ENCODE measurements at places on chromosomes 5 and 9.

DNA sequence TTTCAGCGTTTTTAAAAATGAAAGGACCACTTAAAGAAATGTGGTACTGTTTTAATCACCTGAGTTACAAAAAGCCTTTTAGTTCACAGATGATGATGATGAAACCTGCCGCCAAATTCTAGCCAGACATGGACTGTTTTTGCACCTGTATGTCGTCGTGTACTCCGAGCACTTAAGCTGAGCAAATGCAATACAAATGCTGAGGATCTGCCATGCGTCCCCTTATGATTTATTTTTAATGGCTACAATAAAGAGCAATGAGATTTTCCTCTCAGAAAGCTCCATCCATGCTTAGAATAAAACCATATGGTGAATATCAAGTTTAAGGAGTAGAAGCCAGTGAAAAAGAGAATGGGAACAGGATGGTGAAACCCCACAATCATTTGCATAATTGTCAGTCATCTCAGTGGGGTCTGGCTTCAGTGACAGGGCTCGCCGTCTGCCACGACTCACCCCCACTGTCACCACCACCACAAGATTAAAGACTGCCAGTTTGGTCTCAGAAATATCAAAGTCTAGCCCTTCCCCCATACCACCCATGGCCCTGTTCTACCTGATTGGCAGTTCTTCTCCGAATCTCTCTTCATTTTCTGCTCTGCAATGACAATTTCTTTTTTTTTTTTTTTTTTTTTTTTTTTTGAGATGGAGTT lies 159.9 kb downstream of the GOLPH3 start:
- no peak for DNase-seq

- no peak for DNase-seq
Observed at GRCh38 chr5:130796902-130797301, 368.2 kb downstream of the HINT1 start.

DNA sequence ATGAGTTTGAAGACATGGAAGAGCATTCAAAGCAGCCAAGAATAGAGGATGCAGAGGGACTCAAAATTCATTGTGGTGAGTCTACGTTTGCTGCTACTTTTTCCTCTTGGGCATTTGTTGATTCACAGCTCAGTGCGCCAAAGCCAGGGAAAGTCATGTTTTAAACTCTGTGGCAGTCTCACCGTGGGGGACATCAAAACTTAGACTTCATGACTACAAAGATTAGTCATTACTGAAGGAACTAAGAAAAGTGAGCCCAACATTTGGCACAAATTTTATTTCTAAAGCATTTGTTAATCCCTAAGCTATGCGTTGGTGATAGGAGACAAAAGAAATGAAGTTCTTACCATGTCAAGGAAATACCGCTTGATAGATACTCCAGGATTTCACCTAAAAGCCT lies 73.7 kb upstream of the MTAP start:
- no peak for DNase-seq

DNA sequence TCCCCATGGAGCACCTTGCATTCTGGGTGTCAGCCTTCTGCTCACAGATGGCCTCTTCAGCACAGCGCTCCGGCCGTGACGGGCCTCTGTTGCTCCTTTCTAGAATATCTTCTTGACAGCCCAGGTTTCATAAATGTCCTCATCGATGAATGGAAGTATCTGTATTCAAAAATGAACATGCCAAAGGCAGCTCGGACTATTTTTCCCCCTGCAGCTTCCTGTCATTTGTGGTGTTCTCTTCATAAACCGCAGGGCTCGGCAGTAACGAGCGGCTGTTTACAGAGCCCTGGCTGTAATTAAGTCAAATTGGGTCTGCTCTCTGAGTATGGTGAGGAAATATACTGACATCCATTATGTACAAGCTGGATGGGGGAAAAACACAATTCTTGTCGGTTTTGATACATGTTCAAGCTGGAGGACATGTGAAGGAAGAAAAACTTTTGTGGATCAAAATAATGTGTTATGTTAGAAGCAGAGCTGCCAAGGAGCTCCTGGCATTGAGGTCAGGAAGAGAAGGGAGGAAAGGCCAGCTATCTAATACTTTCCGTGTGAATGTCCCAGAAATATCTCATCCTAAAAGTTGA lies 154.1 kb upstream of the CD180 start:
- DNase-seq, result peak; percentile 29

DNA sequence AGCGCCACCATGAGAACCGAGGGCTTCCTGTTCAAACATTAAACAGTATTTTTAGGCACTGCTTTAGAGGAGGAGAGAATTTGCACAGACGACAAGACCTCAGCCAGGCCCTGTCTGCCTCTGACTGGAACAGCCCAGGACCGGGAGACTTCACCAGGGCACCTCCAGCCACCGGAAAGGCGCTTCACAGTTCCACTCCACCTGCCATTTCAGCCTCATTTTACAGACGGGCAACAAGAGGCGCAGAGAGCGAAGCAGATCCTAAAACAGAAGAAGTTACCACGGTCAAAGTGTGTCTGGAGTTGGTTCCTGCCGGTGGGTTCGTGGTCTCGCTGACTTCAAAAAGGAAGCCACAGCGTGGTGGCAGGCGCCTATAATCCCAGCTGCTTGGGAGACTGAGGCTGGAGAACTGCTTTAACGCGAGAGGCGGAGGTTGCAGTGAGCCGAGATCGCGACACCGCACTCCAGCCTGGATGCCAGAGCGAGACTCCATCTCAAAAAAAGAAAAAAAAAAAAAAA lies 28.4 kb downstream of the COL23A1 start:
- DNase-seq, result no peak

GRCh38 chr9:14029806-14030374 lies 284.1 kb downstream of the NFIB start:
- DNase-seq, result no peak

DNA sequence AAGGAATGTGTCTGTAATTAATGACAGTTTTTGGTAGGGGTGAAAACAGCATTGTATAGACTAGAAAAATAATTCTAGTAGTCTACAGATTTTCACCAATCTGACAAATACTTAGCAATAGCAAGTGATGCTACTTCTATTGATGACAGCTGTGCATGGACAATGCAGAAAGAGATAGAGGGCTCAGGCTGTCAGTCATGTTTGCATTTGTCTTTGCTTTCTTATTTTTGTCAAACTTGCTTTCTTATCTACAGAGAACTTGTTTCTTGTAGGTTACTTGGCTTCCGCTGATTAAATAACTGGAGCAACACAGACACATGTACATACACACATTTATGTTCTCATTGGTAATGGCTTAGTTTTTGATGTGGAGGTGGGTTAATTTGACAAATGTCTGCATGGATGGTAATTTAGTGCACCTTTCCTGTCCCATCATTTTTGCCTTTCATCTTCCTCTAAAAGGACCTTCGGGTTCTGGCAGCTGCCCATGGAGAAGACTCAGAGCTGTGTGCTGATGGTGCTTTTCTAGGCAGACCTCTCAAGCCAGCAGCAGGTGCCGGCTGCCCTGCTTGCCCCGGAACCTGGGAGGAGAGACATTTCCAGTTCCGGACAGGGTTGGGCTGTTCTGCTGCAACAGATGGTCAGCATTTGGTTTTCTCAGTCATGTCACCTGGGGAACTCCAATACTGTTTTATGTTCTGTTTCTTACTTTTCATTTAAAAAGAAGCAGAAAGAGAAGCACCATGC lies 28.8 kb downstream of the CAMK4 start:
- DNase-seq, result no peak

DNA sequence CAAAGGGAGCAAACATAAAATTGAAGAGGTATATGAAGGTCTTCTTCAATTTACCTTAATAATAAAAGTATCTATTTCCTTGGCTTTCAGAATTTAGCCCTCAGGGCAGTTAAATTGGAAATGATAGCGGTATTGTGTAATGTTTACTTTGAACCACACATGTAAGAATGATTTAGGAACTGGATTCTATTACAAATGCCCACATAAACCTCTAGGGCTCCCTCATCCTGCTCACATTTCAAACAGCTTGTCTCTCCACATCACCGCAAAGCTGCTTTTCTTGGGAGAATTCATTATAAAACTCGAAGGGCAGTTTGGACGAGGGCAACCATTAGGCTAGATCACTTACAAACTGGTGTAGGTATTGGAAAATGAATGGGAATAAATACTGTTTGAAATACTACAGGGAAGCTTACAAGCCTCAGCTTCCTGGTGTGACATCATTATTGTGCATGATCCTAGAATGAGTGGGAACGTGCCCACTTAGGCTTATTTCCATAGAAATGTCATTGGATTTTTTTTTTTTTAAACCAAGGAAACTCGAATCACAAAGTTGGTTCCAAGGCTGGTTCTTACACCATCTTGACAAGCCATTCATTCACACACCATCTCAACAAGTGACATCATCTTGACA lies 47.3 kb downstream of the MTRR start:
- no peak for DNase-seq

- DNase-seq, result no peak
Observed at GRCh38 chr5:61020415-61020814, 75.4 kb downstream of the NDUFAF2 start.

GRCh38 chr5:158302029-158302428 lies 443.1 kb upstream of the CLINT1 start:
- no peak for DNase-seq

DNA sequence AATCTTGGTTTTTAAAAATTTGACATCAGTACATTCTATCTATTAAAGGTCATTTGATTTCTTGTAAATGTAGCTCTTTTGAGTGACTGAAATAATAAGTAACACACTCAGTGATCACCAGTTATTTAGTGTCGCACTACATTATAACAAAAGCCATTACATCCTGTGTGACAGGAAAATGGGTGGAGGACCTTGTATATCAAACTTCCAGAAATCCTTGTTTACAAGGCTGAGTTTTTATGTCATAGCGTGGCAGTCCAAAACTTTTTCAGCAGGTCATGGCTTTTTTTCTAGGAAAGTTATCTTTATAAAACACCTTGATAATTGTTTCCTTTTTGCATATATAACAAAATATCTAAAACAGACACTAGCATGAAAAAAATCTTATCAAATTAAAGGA lies 14.4 kb upstream of the ITGA1 start:
- no peak for DNase-seq

DNA sequence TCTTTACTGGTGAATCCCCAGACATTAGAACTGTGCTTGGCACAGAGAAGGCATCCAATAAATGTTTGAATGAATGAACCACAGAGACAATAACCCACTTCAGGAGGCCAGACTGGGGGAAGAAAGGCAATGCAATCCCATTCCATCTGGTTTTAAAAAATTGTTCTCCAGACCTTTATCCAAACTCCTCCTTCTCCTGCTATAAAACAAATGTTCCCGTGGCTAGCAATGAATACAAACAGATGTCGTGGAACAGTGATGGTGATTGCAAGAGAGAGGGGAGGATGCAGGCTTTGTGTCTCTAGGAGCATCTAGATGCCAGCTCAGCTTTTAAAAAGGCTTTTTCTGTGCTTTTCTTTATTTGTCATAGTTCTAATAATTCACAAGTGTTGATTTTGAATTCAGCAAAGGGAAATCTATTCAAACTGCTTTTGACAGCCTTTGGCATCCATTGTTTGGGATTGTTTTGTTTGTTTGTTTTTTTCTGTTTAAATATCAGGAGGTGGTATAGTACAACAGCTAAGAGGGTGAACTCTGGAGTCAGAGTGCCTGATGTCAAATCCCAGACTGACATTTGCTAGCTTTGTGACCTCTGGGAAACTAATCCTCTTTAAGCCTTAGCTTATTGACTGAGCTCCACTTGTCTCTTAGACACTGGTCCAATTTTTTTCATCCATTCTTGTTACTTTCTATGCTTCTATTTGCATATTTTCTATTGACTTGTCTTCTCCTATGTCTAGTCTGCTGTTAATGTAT lies 59.1 kb downstream of the TNFSF15 start:
- peak; percentile 37 for DNase-seq

DNA sequence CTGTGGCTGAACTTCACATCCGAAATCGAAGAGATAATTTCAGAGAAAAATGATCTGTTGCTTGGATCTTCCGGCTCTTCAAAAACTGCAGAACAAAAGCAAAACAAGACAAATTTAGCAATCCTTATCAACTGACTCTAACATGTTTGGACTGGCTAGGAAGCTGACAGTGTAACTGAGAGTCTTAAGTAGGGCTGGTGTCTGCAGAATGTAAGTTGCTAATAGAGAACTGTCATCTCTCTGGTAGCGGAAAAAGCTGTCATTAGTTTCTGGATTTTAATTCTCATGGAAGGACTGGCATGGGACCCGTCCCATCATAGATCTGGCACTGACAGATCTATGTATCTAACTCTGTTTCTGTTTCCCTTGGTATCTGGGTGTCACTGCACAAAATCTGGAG lies 84.4 kb upstream of the GPR151 start:
- DNase-seq, result no peak

DNA sequence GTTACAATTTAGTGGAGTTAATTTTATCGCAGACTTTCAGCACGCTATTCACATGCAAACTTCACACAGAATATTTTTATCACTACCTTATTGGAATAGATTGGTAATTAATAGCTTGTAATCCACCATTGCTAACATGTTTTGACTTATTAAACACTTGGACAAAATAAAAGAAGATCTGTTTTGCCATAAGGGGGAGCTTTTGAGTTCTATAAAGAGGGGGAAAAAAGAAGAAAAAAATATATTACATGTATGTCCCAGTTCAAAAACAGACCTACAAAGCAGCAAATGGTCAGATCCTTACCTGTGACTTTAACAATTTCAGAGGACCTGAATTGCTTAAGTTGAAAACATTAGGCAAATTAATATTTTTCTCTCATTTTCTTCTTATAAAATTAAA lies 1.2 kb upstream of the PAPPA start:
- no peak for DNase-seq

DNA sequence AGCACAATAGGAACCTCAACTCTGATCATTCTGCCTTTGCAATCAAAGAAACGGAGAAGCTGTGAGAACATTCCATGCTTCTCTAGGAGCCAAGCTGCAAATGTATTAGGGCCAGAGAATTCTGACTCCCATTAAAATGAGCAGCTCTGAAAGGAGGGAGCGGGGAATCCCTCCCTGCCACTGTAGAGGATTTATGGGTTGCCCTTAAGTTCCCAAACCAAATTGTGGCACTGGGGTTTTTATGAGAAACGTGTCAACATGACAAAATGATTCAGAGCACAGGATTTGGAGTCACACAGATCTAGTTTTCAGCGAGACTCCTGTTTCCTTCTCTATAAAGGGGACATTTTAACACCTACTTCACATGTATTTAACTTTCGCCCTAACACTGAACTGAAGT lies 1.8 kb downstream of the IL6ST start:
- no peak for DNase-seq

GRCh38 chr5:23072179-23072578 lies 219.0 kb upstream of the CDH12 start:
- DNase-seq, result no peak

GRCh38 chr9:128841694-128842492 lies 12.3 kb upstream of the SPOUT1 start:
- DNase-seq, result no peak

GRCh38 chr5:159331093-159331973 lies 1.0 kb upstream of the IL12B start:
- DNase-seq, result peak; percentile 31

GRCh38 chr5:116229131-116229689 lies 144.4 kb downstream of the COMMD10 start:
- DNase-seq, result no peak

- no peak for DNase-seq
Observed at GRCh38 chr9:114367366-114367765, 20.4 kb downstream of the AKNA start.

DNA sequence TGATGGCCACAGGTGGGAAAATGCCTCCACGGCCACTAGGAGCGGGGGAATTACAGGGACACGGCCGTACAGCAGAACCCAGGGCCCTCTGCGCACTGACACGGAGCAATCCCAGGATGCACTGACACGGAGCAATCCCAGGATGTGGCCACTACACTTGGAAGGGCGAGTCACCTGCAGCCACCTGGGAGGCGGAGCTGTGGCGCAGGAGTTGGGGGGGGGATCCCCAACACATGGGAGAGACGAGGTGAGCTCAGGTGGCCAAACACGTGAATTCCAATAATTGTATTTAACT lies 6.8 kb downstream of the CLPTM1L start:
- DNase-seq, result no peak

GRCh38 chr9:21764846-21765245 lies 37.6 kb upstream of the MTAP start:
- no peak for DNase-seq
